NCI-H2171 (cell line): ENCODE measurements at places on chromosomes 11 and 22.

GRCh38 chr11:76214968-76215548 lies 8.8 kb upstream of the WNT11 start:
- no peak for DNase-seq

- DNase-seq, result no peak
These were observed 1790.8 kb downstream of the LRRC4C start for GRCh38 chr11:39668640-39669039.

GRCh38 chr11:8357891-8358566 lies 94.4 kb upstream of the LMO1 start:
- no peak for DNase-seq

DNA sequence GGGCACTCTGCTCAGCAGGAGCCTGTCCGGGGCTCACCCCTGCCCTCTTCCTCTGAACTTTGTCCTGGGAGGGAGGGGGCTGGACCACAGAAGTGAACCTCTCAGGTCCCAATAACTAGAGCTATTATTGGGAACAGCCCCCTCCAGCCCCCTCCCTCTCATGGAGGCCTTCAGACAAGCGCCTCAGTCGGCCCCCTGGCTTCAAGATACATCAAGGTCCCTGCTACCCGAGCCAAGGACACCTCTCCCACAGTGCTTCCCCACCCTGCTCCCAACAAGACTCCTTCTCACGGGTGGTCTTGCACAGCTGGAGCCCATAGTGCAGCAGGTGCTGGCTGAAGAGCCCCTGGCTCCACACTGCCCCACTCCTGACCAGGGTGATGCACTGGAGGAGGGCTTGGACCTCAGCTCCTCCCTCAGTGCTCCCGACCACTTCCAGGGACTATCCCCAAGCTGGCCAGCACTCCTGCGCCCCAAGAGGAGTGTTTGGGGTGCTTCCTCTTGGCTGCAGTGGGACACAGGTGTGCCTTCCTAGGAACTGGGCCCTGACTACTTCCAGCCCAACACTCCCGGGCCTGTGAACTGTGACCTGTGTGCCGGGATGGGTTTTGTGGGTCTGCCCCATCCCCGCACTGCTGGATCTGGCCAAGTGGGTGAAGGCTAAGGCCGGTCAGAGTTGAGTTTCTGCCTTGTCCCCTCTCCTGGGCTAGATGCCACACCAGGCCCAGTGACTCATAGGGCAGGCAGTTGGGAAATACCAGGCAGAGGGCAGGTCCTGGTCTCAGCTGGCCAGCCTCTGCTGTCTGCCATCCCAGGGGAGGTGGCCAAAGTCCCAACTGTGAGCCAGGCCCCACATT lies 2.2 kb downstream of the PNPLA2 start:
- DNase-seq, result no peak

DNA sequence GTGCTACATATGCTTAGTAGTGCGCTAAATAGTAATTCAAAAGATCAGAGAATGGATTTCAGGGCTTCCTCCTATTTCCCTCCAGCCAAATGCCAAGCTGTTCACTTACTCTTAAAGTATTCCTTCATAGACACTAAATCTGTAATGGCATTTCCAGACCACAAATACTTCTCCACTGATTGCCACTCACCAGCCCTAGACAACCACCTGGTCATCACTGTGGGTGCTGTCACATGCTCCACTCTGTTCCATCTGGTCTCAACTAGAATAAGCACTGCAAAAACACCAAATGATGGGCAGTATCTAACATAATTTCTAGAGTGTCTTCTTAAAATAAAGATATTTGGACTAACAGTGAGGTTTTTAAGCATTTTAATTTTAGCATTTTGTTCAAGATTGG lies 341.3 kb downstream of the AASDHPPT start:
- DNase-seq, result no peak

DNA sequence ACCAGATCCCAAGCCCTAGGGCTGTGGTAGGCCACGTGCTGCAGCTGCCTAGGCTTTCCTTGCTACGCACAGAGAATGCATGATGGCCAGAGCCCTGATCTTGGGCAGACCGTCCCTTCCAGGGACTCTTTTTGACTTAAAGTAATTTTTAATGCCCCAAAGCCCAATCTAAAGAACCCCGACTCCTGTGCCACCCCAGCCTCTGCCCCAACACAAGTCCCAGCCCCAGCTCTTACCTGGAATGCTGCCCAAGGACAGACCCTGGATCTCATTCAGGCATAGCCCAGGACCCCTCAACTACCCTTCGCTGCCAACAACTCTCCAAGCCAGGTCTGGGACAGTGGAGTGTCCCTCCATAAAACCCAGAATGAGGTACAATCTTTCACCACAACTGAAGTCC lies 211.7 kb upstream of the B3GAT1 start:
- DNase-seq, result no peak

- DNase-seq, result no peak
These were observed 6.7 kb downstream of the DDI1 start for GRCh38 chr11:104043142-104043541.

DNA sequence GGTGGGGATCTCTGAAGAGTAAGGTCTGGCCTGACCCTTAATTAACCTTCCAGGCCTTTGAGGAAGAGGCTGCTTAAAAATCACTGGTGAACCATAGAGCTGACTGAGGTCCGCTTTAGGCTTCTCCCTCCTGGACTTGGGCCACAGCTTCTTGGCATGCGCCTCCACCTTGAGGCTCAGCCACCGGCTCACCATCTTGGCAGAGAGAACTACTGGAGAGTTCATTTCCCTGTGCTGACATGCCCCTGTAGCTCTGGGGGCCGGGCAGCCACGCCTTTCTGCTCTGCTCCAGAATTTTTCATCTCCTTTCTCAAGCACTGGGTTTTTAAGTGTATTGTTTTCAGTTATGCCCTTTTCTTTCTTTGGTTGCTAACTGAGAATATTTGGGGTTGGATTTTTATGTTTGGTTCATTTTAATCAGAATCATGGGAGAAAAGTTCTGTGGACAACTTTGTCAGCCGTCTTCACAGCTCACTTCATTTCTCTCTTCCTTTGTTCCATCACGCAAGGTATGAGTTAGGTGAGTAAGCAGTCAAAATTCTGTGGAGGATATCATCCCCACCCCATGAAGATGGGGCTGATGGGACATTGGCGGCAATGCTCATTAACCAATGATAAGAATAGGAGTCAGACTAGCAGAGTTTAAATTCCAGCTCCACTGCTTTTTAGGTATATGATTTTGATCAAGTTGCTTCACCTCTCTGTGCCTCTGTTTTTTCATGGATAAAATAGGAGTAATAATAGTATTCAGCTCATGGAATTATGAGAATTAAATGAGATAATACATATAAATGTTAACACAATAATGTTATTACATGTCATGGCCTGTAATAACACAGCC lies 103.9 kb downstream of the DBX1 start:
- no peak for DNase-seq

GRCh38 chr11:86440305-86440716 lies 65.6 kb downstream of the CCDC81 start:
- no peak for DNase-seq

GRCh38 chr11:121255473-121256125 lies 37.0 kb upstream of the SC5D start:
- no peak for DNase-seq
